CD4-positive, alpha-beta memory T cell (primary cell): ENCODE measurements at places on chromosomes 2 and 18. TPM values are rescaled to one million over a fixed set of nuclear protein-coding genes. Genes with fewer than 3 reads are reported as not detected.

- H3K27me3 ChIP-seq = no peaks in the 10 kb centered on the region
- DNase-seq = no peak
- no peak overlapping the region for H3K4me3 ChIP-seq
- no peaks in the 10 kb centered on the region for H3K36me3 ChIP-seq
- H3K27ac ChIP-seq = no peak overlapping the region
Observed at GRCh38 chr2:41033127-41033526, 581.2 kb upstream of the SLC8A1 start.

DNA sequence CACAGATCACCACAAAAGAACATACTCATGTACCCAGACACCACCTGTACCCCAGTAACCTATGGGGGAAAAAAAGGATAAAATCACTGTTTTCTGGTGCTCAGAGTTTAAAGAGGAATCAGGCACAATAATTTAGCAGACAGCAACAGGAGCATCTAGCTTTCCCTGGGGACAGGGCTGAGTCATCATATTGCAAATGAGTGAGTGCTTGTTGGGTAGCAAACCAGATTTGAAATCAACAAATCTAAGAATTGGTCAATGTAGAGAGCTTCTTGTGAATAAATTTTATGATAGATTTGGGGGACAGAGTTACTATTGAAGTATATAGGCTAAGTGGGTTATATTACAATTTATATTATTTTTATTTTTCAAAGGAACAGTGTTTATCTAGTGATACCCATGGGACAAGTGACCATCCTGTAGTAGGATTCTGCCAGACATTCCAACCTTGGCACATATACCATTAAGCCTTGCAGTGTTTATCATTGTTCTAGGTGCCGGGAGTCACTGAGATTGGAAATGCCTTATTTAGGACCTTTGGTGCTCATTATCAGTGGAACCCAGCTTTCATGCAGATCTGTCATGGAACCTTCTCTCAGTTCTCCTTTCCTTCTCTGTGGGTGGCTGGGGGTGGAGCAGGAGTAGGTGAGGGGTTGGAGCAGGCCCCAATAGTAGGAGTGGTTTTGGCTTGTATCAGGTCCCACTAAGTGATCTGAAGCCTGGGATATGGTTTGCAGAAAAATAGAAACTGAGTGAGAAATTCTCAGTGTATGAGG is 117.2 kb downstream of the CERS6 start:
- no peak overlapping the region for H3K27ac ChIP-seq
- no peak overlapping the region for H3K4me3 ChIP-seq
- DNase-seq = no peak

DNA sequence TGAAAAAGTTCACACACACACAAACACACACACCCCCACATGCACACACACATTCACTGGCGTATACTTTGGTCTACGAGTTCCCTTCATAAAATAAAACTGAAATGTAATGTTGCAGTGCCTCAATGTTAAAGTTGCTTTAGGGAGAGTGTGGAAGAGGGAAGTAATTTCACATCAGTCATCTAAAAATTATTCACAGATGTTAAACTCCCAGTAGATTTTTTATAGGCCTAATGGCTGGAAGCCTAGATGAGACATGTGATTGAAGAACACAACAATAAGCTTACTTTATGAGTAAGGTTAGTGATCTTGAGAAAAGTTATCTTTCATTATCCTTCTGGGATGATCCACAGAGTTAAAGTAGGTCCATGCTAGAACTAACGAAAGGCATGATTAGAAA is 506.7 kb upstream of the CNTNAP5 start:
- no peak for DNase-seq
- no peaks in the 10 kb centered on the region for H3K4me1 ChIP-seq
- no peak overlapping the region for H3K4me3 ChIP-seq
- H3K36me3 ChIP-seq = no peaks in the 10 kb centered on the region
- no peak overlapping the region for H3K27ac ChIP-seq

GRCh38 chr2:12194968-12195367 is 448.5 kb downstream of the LPIN1 start:
- H3K4me3 ChIP-seq = no peak overlapping the region
- H3K27ac ChIP-seq = no peak overlapping the region
- no peaks in the 10 kb centered on the region for H3K36me3 ChIP-seq
- DNase-seq = no peak
- peaks cover 13% of the 10 kb centered on the region for H3K4me1 ChIP-seq

The HOXD1 gene
- polyA plus RNA-seq = not detected
